Stimulated activated CD4-positive, alpha-beta T cell treated with anti-CD3 and anti-CD28 coated beads, Interleukin-1b, Interleukin-23, amount 100 ng/mL, for 24 hours (primary cell): ENCODE measurements at places on chromosomes 2 and 18.

DNA sequence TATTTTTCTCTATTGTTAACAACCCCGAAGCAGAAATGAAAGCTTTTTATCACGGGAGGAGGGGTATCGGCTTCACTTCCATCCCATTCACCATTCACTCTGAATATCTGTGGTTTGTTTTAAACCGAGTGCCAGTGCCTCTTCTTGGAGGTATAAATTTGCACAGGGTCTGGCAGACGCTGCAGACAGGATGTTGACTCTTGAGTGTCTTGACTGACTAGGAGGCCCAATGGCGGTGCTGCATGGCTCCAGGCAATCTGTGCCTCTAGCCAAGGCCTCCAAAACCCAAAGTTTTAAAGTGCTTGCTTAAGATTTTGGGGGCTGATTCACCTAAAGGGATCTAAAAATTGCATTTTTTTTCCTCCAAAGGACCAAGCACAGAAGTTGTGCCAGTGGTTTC lies 183.8 kb downstream of the LTBP1 start:
- no peak for DNase-seq

DNA sequence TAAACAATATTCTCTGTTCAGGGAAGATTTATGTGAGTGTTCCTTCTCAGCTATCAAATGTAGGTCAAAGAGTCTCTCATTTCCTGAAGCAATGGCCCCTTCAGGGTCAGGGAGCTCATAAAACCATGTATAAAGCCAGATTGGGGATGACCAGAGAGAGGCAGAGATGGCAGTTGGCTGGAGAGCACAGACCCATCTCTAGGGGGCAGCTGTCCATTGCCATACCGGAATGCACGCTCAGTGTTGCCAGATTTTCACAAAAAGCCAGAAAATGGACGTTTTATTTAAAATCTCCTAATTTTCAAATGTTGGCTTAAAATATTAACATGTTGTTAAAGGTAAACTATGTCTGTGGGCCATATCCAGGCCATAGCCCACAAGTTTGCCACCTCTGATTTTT lies 1920.7 kb upstream of the CELF4 start:
- DNase-seq = no peak

GRCh38 chr18:64203295-64203694 lies 54.4 kb upstream of the LINC00305 start:
- no peak for DNase-seq

DNA sequence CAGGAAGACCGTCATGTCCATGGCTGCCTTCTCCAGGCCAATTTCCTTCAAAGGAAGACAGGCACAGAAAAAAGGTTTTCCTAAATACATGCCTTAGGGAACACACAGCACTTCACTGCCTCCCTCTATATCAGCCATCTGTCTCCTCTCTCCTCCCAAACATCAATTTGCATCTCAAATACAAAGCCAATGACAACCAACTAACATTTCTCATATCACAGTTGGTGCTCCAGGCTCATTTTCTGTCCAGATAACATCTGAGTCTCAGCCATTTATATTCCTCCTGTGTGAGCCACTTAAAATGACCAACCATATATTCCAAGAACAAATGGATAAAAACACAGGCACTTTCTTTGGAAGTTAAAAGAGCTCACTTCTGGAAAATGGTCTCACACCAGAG lies 62.5 kb upstream of the ACAA2 start:
- DNase-seq = no peak

GRCh38 chr18:78393086-78393862 lies 586.3 kb upstream of the SALL3 start:
- DNase-seq = no peak

DNA sequence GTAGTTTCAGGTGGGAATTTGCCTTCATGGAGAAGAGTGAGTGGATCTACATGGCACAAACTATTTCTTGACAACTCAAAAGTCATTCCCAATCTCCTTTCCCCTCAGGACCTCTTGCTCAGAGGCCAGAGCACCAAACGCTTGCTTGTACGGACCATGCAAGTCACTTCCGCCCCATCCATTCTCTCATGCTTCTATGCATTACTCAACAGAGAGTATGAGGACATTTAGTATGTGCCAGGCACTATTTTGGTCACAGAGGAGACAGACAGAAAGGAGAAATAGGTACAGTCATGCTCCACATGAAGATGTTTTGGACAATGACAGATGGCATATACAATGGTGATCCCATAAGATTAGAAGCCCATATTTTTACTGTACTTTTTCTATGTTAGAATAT lies 117.5 kb downstream of the ACTR3 start:
- DNase-seq = no peak

- DNase-seq = no peak
These were observed 800.3 kb upstream of the RAB6C start for GRCh38 chr2:129179199-129179598.

DNA sequence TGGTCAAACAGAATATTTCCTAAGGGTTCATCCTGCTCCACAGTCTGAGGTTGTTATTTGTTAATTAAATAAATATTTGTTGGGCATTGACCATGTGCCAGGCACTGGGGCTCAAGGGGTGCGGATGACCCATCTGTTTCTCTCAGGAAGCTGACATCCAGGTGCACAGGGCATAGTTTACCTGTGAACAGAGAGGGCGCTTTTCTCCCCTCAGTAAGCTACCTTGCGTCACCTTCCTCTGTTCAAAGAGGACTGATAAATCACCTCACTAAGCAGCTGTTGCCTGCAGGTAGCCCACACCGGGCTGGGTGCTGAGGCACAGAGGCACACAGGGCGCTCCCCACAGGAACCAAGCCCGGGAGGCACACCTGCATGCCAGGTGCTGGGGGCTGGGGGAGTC lies 41.6 kb downstream of the SH3RF3 start:
- no peak for DNase-seq

GRCh38 chr18:56632070-56633022 lies 6.0 kb downstream of the TXNL1 start:
- no peak for DNase-seq

- no peak for DNase-seq
These were observed 19.0 kb downstream of the RND3 start for GRCh38 chr2:150468350-150468960.

- DNase-seq = no peak
These were observed 56.2 kb downstream of the UXS1 start for GRCh38 chr2:106137731-106138521.

GRCh38 chr2:223416815-223417610 lies 185.1 kb downstream of the SCG2 start:
- no peak for DNase-seq
